ENCODE measurements at places on chromosomes 12 and 14.
A peak's percentile ranks its signal among the peaks of the same experiment; 100 is the strongest.

GRCh38 chr12:95548539-95549391 lies 2.5 kb downstream of the USP44 start:
- peak; percentile 83 for DNase-seq

GRCh38 chr12:64840119-64840518 lies 15.7 kb downstream of the TBC1D30 start:
- DNase-seq, result no peak

GRCh38 chr12:23474438-23474976 lies 475.0 kb downstream of the SOX5 start:
- no peak for DNase-seq

- DNase-seq, result no peak
Measured at GRCh38 chr14:104664107-104664506, 25.3 kb upstream of the INF2 start.

GRCh38 chr12:5487948-5488625 lies 56.2 kb downstream of the NTF3 start:
- no peak for DNase-seq
